NCI-H2171 (cell line): ENCODE measurements at places on chromosomes 7 and 10.

DNA sequence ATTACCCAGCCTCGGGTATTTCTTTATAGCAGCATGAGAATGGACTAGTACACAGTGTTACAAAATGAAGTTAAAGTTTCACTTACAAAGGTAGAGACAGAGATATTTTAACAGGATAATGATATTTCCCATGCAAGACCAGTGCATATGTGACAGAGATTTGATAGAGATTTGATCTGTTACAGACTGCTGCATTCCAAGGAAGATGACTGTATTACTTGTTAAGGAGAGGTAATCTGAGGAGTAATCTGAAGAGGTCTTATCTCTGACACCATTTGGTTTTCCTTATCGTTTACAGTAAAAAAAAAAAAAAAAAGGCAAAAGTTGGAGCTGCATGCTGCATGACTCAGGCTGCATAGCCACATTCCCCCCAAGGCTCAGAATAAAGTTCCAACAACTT lies 289.6 kb downstream of the POM121L12 start:
- DNase-seq = no peak

DNA sequence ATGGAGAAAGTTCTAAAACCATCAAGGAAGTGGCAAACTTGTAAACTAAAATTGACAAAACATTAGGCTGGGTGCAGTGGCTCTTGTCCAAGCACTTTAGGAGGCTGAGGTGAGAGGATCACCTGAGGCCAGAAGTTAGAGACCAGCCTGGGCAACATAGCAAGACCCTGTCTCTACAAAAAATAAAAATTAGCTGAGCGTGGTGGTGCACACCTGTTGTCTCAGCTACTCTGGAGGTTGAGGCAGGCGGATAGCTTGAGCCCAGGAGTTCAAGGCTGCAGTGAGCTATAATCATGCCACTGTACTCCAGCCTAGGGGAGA lies 29.4 kb upstream of the HNRNPH3 start:
- DNase-seq = no peak

GRCh38 chr10:118531105-118531852 lies 64.2 kb downstream of the PRLHR start:
- no peak for DNase-seq

DNA sequence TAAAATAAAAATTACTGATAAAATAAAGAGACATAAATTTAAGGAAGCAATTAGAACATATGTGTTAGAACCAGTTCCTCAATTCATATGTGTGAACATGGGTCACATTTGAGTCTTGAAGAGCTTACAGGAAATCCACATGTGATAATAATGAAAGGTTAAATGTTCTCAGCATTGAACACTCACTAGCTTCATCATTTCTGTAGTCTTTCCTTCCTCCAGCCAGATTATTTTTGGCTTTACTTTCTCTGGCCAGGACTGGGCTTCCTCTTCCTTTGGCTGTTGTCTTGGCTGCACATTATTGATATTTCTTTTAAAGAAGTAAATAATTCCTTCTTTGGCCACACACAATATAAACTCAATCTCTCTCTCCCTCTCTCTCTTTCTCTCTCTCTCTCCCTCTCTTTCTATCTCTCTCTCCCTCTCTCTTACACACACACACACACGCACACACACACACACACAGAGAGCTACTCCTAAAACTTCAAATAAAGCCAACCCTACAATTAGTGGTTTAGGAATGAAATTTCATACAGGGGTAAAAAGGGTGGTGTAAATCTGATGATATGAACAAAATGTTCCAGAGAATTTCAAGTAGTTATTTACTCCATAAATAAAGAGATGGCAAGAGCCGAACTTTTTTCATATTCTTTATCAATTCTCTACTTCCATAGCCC lies 171.2 kb downstream of the REEP3 start:
- DNase-seq = no peak

DNA sequence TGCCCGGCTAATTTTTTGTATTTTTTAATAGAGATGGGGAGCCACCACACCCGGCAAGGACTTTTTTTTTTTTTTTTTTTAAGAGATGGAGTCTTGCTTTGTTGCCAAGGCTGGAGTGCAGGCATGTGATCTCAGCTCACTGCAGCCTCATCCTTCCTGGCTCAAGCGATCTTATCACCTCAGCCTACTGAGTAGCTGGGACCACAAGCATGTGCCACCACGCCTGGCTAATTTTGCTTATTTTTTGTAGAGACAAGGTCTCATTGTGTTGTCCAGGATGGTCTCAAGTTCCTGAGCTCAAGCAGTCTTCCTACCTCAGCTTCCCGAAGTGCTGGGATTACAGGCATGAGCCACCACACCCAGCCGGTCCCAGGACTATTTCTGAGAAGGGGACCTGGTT lies 9.3 kb upstream of the MCU start:
- DNase-seq = no peak

GRCh38 chr10:62049624-62050345 lies 148.3 kb downstream of the ARID5B start:
- DNase-seq = no peak

GRCh38 chr7:67463983-67464382 lies 467.4 kb downstream of the TYW1 start:
- DNase-seq = no peak

- no peak for DNase-seq
Observed at GRCh38 chr7:21547501-21547900, 4.7 kb downstream of the DNAH11 start.
